NCI-H1105 (cell line): ENCODE measurements at places on chromosomes 6 and 20.

GRCh38 chr20:45306431-45306982 lies at the start of gene RBPJL:
Gene RBPJL (plus strand): TSS chr20:45306840. CDS start chr20:45306923, 83 bp downstream.
- no peak for DNase-seq

DNA sequence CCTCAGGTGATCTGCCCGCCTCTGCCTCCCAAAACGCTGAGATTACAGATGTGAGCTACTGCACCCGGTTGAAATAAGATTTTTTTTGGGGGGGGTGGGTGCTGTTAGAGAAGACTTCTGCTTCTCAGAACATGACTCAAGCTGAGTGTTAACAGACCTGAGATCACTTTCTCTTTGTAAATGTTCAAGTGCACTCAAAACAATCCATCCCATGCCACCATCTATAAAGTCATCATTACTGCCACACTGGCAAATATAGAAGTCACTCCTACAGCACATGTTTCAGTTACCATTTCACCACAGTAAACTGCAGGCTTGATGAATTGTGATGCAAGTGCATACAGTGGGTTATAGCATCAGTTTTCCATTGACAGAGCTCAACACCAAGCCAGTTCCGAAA lies 9.0 kb downstream of the VPS16 start:
- no peak for DNase-seq

DNA sequence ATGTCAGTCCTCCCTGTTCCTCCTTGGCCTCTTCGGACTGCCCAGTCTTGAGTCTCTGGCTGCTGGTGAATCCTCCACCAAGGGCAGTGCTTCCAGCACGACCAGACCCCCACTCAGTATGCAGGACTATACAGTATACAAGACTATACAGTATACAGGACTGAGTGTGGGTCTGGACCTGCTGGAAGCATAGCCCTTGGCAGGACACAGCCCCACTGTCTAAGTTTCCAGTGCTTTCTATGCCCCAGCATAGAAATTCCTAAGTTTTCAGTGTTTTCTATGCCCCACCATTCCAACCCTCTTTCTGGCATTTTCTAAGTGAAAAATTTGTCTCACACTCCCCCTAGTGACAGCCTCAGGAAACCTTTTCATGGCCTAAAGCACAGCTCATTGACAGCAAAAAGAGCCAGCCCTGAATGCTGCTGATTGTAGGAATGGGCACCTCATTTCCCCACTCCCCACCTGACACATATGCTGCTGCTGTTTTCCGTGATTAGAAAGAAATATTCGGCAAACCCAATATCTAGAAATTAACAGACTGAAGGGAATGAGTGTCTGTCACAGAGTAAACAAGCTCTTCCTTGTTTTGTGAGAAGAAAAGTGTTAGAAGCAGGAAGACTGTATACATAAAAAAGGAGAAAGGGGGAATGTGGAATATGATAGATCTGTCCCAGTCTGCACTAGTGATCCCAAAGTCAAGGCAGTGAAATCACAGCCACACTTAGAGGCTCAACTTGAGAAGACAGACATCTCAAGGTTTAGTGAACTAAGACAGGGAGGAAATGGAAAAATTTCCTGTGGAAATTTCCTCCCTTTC lies 206.9 kb downstream of the IBTK start:
- DNase-seq = peak; percentile 13

GRCh38 chr6:123953920-123954319 lies 150.3 kb downstream of the NKAIN2 start:
- no peak for DNase-seq

DNA sequence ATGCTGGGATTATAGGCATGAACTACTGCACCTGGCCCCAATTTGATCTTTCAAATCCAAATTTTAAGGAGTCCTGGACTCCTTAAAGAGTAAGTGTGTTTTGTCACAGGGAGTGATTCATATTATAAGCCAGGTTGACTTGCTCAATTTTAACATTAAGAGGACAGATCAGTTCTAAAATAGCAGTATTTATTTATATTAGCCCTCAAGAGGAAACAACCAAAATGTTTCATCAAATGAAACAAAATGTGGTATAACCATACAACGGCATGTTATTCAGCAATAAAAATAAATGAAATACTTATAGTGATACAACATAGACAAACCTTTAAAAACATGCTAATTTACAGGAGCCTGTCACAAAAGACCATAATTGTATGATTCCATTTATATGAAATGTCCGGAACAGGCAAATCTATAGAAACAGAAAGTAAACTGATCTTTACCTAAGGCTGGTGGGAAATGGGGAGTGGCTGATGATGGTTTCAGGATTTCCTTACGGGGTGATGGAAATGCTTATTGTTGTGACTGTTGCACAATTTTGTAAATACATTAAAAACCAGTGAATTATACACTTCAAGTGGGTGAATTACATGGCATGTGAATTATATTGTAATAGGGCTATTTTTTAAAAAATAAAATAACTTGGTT lies 637.4 kb downstream of the MMUT start:
- no peak for DNase-seq

DNA sequence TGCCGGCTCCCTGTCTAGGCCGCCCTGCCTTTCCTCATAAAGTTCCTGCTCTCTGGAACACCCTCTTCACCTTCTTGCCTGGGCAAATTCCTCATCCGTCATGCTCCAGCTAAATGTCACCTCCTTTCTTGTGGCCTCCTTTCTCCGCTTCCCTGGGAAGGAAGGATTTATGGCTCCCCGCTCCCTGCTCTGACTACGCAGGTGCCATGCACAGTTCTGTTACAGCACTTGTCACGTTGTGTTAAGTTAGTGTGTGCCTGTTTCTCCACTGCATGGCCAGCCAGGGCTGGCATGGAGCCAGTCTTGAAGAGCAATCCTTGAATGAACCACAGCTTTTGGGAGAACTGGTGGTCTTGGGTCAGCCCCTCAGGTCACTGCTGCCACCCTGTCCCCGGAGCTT lies 61.7 kb downstream of the CD40 start:
- DNase-seq = peak; percentile 30

GRCh38 chr6:44730771-44731391 lies 343.4 kb downstream of the CDC5L start:
- DNase-seq = no peak

DNA sequence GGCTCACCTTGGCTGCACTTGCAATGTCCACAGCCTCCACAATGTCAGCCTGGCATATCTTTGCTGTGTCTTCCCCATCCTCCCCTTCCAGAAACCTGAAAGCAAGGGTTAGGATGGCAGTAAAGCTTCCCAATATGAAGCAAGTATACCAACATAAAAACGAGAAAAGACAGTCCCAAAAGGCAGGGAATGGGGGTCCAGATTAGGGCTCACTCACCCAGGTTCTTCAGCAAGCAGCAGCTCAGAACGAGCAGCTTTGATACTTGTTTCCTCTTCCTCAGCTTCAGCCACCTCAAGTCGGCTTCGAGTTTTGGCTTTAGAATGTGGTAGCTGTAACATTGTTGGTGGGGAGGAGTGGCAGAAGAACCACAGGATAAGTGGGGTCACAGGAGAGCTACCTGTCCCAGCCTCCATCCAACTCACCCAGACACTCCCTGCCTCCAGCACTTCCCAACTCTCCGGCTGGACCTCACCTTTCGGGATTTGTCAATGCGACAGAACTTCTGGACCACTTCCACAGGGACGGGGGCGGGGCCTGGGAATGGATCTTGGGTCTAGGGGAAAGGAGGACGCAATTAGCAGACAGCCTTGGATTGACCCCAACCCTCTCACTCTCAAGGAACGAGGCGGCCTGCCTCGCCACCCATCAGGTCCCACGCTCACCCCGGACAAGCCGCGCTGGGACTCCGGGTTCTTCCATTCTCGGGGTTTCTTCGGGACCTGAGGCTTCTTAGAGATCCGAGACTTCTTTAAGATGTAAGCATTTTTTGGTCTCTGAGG lies 708 bp downstream of the WDR46 start:
- no peak for DNase-seq

DNA sequence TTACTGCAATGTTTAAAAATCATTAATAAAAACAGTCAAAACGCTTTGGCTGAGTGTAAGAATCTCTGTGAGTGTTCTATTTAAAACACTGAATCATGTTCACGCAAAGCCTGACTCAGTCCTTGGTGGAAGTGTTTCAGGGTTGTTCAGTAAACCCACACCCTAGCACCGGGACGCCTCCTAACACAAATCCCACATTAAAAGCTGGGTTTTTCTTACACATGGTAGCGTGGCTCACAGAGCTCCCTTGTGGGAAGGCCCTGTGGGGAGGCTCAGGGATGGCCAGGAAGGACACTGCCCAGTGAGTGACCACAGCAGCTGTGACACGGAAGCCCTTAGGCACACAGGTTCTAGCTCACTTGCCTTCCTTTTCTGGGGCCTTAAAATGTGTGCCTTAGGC lies 80.2 kb downstream of the GMPR start:
- no peak for DNase-seq

DNA sequence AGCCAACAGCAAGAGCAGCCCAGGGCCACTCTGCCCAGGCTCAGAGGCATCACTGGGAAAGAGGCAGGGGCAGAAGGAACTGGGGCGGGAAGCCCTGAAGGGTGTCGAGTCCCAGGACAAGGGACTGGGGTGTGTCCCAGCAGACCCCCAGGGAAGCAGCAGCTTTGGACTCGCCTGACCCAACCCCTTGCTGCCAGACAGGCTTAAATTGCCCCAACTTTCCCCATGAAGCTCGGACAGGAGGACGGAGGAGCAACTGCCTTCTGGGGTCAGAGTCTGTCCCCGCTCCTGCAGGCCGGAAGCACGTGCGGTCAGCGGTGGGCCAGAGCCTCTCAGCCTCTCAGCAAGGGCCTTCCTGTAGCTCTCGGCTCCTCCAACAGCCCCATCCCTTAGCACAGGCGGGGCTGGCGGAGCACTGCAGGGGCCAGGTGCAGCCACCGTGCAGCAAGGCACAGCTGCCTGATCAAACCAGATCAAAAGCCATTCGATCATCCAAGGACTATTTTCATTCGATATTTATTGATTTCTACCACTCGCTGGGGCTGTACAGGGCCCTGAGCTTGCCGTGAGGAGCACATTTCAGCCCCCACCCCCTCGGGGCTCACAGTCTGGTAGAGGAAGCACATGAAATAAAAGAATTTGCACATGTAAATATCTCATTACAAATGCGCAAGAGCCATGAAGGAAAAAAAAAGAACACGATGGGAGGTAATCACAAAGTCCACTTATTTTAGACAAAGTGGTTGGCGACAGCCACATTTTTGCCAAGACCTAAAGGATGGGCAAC lies 31.8 kb upstream of the STX16 start:
- no peak for DNase-seq

DNA sequence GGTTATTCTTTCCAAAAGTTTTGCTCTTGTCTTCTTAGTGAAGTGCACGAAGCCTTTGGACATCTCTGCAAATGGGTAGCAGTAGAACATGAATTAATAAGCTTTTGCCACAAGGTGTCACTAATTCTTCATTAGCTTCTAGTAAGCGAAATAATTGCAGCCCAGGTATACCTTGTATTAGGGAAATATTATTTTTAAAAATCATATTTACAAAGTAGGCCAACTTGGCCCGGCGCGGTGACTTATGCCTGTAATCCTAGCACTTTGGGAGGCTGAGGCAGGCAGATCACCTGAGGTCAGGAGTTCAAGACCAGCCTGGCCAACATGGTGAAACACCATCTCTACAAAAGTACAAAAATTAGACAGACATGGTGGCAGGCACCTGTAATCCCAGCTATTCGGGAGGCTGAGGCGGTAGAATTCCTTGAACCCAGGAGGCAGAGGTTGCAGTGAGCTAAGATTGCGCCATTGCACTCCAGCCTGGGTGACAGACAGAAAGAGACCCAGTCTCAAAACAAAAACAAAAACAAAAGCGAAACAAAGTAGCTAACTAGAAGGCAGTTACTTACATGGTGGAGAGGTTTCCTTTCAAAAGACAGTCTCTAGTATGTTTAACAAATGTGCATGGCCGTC lies 8.8 kb upstream of the RSPH3 start:
- peak; percentile 12 for DNase-seq

DNA sequence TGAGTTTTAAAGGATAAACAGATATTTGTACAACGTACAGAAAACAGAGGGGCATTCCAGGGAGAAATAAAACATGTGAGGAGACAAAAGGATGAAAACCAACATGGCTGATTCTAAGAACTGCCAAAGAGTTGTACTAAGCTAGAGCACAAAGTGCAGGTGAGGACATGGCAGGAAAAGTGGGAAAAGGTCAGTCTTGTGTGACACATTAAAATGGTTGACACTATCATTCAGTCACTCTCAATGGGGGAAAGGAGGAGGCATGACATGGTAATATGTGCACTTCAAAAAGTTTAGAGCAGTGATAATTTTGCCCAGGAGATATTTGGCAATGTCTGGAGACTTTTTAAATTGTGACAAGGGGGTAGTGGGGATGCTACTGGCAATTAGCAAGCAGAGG lies 21.8 kb downstream of the PHIP start:
- no peak for DNase-seq

GRCh38 chr6:125718109-125718508 lies 31.3 kb upstream of the HEY2 start:
- DNase-seq = peak; percentile 7

DNA sequence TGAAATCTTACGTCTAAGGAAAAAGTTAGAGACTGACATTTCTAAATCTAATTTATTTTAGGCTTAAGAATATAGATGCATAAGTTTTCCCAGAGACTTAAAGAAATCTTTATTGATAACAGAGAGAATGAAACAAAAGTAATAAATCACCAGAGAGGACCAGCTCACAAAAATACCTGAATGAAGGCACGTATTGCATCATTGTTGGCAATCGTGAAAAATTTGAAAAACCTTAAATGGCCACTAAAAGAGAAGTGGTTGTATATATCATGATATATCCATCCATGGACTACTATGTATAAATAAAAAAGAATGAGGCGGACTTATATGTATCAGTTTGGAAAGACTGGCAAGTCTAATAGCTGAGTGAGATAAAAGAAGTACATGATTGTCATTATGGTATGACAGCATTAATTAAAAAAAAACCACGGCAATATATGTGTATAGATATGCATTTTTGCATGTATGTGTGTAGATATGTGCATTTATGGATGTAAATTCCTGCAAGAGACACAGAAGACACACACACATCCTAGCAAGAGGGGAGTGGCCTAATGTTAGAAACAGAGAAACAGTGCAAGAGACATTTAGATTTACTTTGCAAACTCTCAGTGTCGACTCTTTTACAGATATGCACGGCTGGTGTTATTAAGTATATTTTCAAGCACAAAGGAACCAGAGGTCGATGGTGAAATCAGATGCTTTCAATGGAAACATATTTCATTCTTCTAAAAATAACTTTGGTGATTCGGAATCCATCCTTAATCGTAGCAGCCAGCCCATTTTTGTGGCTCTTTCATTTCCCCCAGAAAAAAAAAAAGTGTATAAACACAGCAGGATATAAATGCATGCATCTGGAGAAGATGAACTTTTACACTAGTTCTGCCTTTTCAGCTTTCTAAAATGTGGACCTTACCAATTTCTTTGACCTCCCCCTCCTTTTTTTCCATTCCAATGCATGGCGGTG lies 156.1 kb upstream of the SALL4 start:
- DNase-seq = no peak

- no peak for DNase-seq
Observed at GRCh38 chr6:167951781-167952511, 45.5 kb upstream of the KIF25 start.

- DNase-seq = peak; percentile 34
Observed at GRCh38 chr6:82251942-82252341, 4.4 kb upstream of the IBTK start.
